Caco-2 (cell line): ENCODE measurements at places on chromosomes 1 and 21. TPM values are rescaled to one million over a fixed set of nuclear protein-coding genes. Genes with fewer than 3 reads are reported as not detected.

Gene SLC30A2
- 1.1 and 3.0 TPM in 2 replicates for total RNA-seq

Gene SFN
- total RNA-seq = 21.4 and 22.1 TPM in 2 replicates

Gene RNU1-4
- total RNA-seq = 1,622 and 1,638 TPM in 2 replicates

Gene PIP5K1A
- 88.6 and 95.1 TPM in 2 replicates for total RNA-seq

Gene CTSS
- 0.84 and 1.3 TPM in 2 replicates for total RNA-seq

Gene TEX38
- not detected in 2 replicates for total RNA-seq

Gene CROCC
- total RNA-seq = 7.6 and 9.1 TPM in 2 replicates

DNA sequence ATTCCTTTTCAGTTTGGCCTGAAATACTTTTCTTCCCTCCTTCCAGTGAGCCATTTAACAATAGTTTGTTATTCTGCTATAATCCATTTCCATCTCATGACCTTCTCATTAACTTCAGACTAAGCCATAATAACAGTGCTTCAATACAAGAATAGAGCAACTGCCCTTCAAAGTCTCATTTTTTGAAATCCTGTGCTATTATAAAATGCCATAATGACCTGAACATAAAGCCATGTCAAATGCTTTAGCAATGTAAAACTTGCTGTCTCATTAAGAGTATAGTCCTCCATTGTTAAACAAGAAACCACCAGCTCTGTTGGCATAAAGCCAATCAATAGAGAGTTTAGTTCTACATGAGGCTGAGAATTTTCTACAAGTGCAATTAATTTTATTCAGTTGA, 9.6 kb upstream of the PIGK start:
- no peak for DNase-seq
- no peak overlapping the region for H3K4me3 ChIP-seq
- H3K4me1 ChIP-seq = no peaks in the 10 kb centered on the region
- H3K36me3 ChIP-seq = no peaks in the 10 kb centered on the region
- H3K27ac ChIP-seq = no peak overlapping the region
- H3K27me3 ChIP-seq = no peaks in the 10 kb centered on the region

GRCh38 chr21:45488931-45489721, 53.1 kb downstream of the SLC19A1 start:
- no peak overlapping the region for H3K4me3 ChIP-seq
- no peaks in the 10 kb centered on the region for H3K27me3 ChIP-seq
- H3K27ac ChIP-seq = no peak overlapping the region

GRCh38 chr1:51303751-51304251, 26.6 kb downstream of the TTC39A start:
- peaks cover 9% of the 10 kb centered on the region for H3K4me1 ChIP-seq
- H3K4me3 ChIP-seq = no peak overlapping the region
- no peaks in the 10 kb centered on the region for H3K27me3 ChIP-seq
- DNase-seq = no peak
- no peak overlapping the region for H3K27ac ChIP-seq

GRCh38 chr1:83516369-83516768, 482.6 kb downstream of the TTLL7 start:
- no peaks in the 10 kb centered on the region for H3K36me3 ChIP-seq
- no peak overlapping the region for H3K27ac ChIP-seq
- H3K27me3 ChIP-seq = no peaks in the 10 kb centered on the region
- H3K4me3 ChIP-seq = no peak overlapping the region

DNA sequence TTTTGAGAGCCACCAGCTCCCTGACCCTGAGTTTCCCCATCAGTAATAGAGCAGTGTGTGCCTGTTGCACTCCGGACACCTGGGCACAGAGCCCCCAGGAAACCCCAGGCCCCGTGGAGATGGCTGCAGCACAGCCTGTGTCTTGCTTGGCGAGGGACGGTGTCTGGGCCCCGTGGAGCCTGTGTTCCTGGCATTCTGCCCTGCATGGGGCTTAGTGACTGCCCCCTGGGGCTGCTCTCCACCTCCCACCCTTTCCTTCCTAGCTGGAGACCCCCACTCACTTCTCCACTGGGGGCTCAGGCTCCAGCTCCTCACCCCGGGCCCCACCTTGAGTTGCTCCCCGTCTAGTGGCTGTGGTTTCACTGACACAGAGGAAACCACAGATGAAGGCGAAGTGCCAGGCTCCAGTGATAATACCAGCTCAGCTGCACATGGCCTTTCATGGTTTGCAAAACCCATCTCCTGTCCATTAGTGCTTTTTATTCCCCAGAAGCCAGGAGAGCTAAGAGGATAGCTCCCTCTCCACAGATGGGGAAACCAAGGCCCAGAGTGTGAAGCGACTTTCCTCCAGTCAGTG, 39.4 kb downstream of the DMRTB1 start:
- H3K4me3 ChIP-seq = no peak overlapping the region
- H3K27ac ChIP-seq = no peak overlapping the region
- no peak for DNase-seq
- no peaks in the 10 kb centered on the region for H3K4me1 ChIP-seq
- H3K27me3 ChIP-seq = no peaks in the 10 kb centered on the region

GRCh38 chr1:56331892-56332567, 247.3 kb downstream of the PLPP3 start:
- H3K4me1 ChIP-seq = peaks cover 28% of the 10 kb centered on the region; the same call in 1 of the 2 replicates
- no peaks in the 10 kb centered on the region for H3K27me3 ChIP-seq
- H3K36me3 ChIP-seq = no peaks in the 10 kb centered on the region

GRCh38 chr1:112956544-112957132, 642 bp upstream of the SLC16A1 start:
- peak overlapping the region; percentile 69 for H3K4me3 ChIP-seq
- H3K4me1 ChIP-seq = peaks cover 24% of the 10 kb centered on the region
- H3K27me3 ChIP-seq = no peaks in the 10 kb centered on the region
- no peaks in the 10 kb centered on the region for H3K36me3 ChIP-seq
- H3K27ac ChIP-seq = peak overlapping the region; percentile 87

- H3K27ac ChIP-seq = no peak overlapping the region
- peak; percentile 4 for DNase-seq
- H3K4me1 ChIP-seq = no peaks in the 10 kb centered on the region
- H3K36me3 ChIP-seq = no peaks in the 10 kb centered on the region
These were observed 10.7 kb downstream of the EXTL2 start for GRCh38 chr1:100883963-100884362.

DNA sequence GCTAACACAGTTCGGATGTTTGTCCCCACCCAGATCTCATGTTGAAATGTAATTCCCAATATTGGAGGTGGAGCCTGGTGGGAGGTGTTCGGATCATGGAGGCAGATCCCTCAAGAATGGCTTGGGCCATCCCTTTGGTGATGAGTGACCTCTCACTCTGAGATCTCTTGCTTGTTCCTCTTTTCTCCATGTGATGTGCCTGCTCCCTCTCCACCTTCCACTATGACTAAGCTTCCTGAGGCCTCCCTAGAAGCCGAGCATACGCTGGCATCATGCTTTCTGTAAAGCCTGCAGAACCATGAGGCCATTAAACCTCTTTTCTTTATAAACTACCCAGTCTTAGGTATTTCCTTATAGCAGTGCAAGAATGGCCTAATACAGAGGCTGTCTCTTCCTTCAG, 8.1 kb upstream of the PLA2G5 start:
- H3K27me3 ChIP-seq = no peaks in the 10 kb centered on the region
- no peaks in the 10 kb centered on the region for H3K36me3 ChIP-seq
- no peak for DNase-seq
- H3K4me3 ChIP-seq = no peak overlapping the region

DNA sequence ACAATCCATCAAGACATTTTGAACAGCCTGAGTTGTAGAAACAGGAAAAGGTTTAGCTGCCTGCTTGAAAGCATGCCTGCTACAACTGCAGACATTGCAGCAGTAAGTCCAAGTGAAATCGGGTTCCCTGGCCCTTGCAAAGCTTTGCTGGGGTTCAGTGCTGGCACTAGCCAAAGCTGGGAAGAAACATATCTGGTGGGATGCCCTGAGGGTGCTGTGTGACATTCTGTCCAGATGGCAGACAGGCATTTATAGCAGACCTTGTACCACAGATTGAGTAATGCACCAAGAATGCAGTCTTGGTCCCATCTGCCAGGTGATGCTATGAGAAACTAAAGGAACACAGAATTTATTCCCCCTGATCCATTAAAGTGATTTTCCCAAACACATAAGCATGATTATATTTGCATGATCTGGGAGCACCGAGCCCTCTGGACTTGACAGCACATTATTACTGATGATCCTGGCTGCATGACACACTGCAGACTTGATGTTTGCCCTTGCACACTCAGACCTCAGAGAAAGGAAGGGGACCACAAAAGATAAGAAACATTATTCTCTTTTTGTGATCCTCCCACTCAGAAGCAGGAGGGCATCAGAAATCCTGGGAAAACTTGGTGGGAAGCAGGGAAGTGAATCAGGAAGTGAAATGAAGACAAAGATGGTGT, 223.7 kb upstream of the FAM78B start:
- no peaks in the 10 kb centered on the region for H3K36me3 ChIP-seq
- no peaks in the 10 kb centered on the region; the same call in 1 of the 2 replicates for H3K27me3 ChIP-seq
- no peaks in the 10 kb centered on the region for H3K4me1 ChIP-seq
- DNase-seq = no peak
- no peak overlapping the region for H3K27ac ChIP-seq
- no peak overlapping the region for H3K4me3 ChIP-seq

DNA sequence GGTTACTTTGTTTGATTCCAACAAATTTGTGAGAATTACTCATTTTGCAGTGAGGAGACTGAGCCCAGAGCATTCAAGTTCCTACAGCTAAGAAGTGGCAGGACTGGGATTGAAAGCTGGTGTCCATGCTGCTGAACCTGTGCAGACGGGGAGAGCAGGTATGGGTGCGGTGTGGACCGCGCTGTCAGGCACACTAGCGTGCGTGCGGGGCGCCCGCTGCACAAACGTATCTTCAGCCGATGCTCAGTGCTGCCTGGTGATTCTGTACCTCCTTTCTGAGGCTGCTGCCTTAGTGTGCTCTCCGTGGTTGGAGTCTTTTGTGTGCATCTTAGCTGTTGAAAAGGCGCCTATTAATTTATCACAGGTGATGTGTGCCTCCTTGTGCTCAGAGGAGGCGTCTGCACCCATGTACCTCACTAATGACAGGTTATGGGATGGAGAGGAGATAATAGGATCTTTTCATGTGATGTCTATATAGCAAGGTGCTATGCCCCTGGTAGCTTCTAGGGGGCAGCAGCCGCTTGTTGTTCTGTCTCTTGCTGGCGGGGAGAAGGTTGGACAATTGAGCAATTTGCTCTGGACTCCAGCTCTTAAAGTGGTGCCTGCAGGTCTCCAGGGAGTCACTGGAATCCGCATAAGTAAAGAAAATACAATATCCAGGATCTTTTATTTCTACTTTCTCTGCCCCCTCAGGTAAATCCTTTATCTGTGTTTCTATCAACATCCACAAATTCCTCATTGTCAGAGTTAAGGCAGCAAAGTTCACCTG, 32.5 kb downstream of the PEX14 start:
- peaks cover 50% of the 10 kb centered on the region for H3K4me1 ChIP-seq
- H3K36me3 ChIP-seq = no peaks in the 10 kb centered on the region
- H3K27ac ChIP-seq = no peak overlapping the region
- H3K4me3 ChIP-seq = no peak overlapping the region

- H3K27me3 ChIP-seq = no peaks in the 10 kb centered on the region
- no peak overlapping the region for H3K4me3 ChIP-seq
- peaks cover 34% of the 10 kb centered on the region for H3K4me1 ChIP-seq
These were observed 14.5 kb downstream of the ICMT start for GRCh38 chr1:6221210-6221784.

- H3K27me3 ChIP-seq = no peaks in the 10 kb centered on the region
- no peak overlapping the region for H3K4me3 ChIP-seq
- H3K4me1 ChIP-seq = 0 out of 2 replicates have a peak, but pooled peaks cover 8% of the 10 kb centered on the region
- DNase-seq = no peak
These were observed 3.0 kb downstream of the BTG3 start for GRCh38 chr21:17609681-17610080.

- H3K36me3 ChIP-seq = peaks cover 3% of the 10 kb centered on the region; the same call in 1 of the 2 replicates
- no peak for DNase-seq
- H3K27me3 ChIP-seq = no peaks in the 10 kb centered on the region
- H3K4me3 ChIP-seq = no peak overlapping the region
- H3K4me1 ChIP-seq = no peaks in the 10 kb centered on the region
- no peak overlapping the region for H3K27ac ChIP-seq
These were observed 12.1 kb downstream of the PLOD1 start for GRCh38 chr1:11946647-11947046.

GRCh38 chr21:25913479-25913878, 178.7 kb downstream of the GABPA start:
- no peaks in the 10 kb centered on the region for H3K36me3 ChIP-seq
- H3K4me1 ChIP-seq = no peaks in the 10 kb centered on the region
- DNase-seq = no peak

- H3K27ac ChIP-seq = no peak overlapping the region
- H3K4me1 ChIP-seq = no peaks in the 10 kb centered on the region
- no peaks in the 10 kb centered on the region for H3K36me3 ChIP-seq
- no peak for DNase-seq
These were observed 13.6 kb downstream of the DENND1B start for GRCh38 chr1:197761654-197762053.
